ENCODE measurements at places on chromosomes 4 and X.
A peak's percentile ranks its signal among the peaks of the same experiment; 100 is the strongest.

GRCh38 chrX:38847903-38848230, 46.6 kb downstream of the MID1IP1 start:
- no peak for DNase-seq
- H3K27me3 ChIP-seq, result no peaks in the 10 kb centered on the region
- no peak overlapping the region for H3K27ac ChIP-seq
- H3K36me3 ChIP-seq, result no peaks in the 10 kb centered on the region
- no peaks in the 10 kb centered on the region for H3K4me1 ChIP-seq

- peak overlapping the region; percentile 100 for H3K4me3 ChIP-seq
- DNase-seq, result no peak
- H3K36me3 ChIP-seq, result peaks cover 27% of the 10 kb centered on the region
- H3K27me3 ChIP-seq, result no peaks in the 10 kb centered on the region
- H3K4me1 ChIP-seq, result peaks cover 57% of the 10 kb centered on the region
- peak overlapping the region; percentile 98 for H3K27ac ChIP-seq
These were observed 581 bp downstream of the DNAJB14 start for GRCh38 chr4:99945718-99946355.

GRCh38 chr4:78320349-78320935, 231.1 kb upstream of the ANXA3 start:
- DNase-seq, result no peak
- no peaks in the 10 kb centered on the region for H3K4me1 ChIP-seq
- peaks cover 27% of the 10 kb centered on the region for H3K27me3 ChIP-seq
- no peak overlapping the region for H3K27ac ChIP-seq
- no peaks in the 10 kb centered on the region for H3K36me3 ChIP-seq

- H3K4me3 ChIP-seq, result no peak overlapping the region
- H3K27me3 ChIP-seq, result no peaks in the 10 kb centered on the region
- H3K36me3 ChIP-seq, result peaks cover 4% of the 10 kb centered on the region
- H3K4me1 ChIP-seq, result peaks cover 42% of the 10 kb centered on the region
- no peak for DNase-seq
These were observed 356.7 kb upstream of the GATB start for GRCh38 chr4:152117520-152117919.

DNA sequence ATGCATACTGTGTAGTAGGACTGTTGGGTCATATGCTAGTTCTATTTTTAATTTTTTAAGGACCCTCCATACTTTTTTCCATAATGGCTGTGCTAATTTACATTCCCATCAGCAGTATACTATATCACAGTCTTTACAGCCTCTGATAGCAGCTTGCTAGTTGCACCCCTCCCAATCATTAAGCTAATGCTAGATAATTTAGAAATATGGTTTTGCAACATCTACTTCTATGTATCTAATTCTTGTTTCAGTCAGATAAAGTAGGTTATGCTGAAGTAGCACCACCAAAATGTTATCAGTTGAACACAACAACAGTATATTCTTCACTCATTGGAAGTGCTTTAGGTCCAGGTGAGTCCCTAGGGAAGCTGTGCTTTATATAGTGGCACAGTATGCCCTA, 522.7 kb upstream of the HTR2C start:
- H3K4me1 ChIP-seq, result no peaks in the 10 kb centered on the region
- no peak for DNase-seq
- no peak overlapping the region for H3K27ac ChIP-seq
- H3K36me3 ChIP-seq, result no peaks in the 10 kb centered on the region
- no peaks in the 10 kb centered on the region for H3K27me3 ChIP-seq

DNA sequence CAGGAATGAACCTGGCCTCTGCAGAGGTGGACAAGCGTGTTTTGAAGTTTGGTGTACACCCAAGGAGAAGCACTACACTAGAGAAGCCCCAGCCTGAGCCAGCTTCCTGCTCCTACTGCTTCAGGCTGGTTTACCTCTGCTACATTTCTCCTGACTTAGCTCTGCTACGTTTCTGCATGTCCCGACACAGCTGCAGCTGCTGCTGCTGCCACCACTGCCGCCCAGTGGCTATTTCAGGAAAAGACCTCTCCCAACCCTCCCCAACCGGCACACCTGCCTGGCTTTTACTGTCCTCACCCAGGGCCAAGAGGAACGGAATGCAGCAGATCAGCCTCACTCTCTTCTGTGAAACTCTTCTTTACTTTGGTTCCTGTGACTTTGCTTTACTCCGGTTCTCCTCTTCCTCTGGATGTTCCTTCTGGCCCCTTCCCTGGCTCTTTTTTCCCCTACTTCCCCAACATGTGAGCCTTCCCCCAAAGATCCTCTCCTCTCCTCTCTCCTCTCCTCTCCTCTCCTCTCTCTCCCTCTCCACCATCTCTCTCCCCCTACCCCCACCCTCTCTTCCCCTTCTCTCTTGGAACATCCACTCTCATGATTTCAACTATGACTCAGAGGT, 3.1 kb upstream of the P2RY4 start:
- no peak overlapping the region for H3K27ac ChIP-seq
- peaks cover 2% of the 10 kb centered on the region for H3K4me1 ChIP-seq
- H3K4me3 ChIP-seq, result no peak overlapping the region
- no peaks in the 10 kb centered on the region for H3K36me3 ChIP-seq

GRCh38 chr4:152132776-152133175, 372.0 kb upstream of the GATB start:
- no peaks in the 10 kb centered on the region for H3K27me3 ChIP-seq
- no peak for DNase-seq
- H3K27ac ChIP-seq, result no peak overlapping the region
- no peak overlapping the region for H3K4me3 ChIP-seq
- H3K36me3 ChIP-seq, result no peaks in the 10 kb centered on the region

DNA sequence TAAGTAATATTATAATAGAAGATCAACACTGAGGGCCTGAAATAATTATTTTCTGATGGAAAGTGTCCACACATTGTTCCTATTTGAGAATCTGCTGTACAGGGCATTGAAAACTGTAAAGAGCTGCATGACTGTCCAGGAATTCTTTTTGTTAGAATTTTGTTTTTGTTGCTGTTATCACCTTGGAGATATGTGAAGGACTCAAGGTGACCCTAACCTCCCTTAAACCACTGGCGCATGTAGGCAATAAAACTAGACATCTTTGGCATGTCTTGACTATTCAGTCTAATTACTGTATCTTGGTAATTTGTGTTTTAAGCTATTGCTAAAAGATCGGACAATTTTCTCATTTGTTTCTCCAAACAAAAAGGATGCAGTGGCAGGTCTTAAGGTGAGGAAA, 55.5 kb upstream of the SMIM10 start:
- no peak overlapping the region for H3K4me3 ChIP-seq
- H3K4me1 ChIP-seq, result no peaks in the 10 kb centered on the region
- H3K36me3 ChIP-seq, result no peaks in the 10 kb centered on the region
- no peak for DNase-seq
- no peak overlapping the region for H3K27ac ChIP-seq
- no peaks in the 10 kb centered on the region for H3K27me3 ChIP-seq

DNA sequence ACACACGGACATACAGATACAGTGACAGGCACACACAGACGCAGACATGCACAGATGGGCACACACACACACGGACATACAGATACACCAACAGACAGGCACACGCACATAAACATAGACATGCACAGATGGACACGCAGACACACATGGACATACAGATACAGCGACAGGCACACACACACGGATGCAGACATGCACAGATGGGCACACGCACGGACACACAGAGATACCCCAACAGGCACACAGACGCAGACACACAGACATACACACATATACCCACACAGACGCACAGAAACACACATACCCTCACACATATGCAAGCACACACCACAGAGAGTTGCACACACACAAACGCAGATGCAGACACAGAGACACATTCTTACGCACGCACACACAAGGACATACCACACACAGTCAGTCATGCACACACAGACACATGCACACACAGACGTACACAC, 24.4 kb upstream of the SLC25A6 start:
- no peak overlapping the region for H3K27ac ChIP-seq
- H3K4me1 ChIP-seq, result peaks cover 19% of the 10 kb centered on the region
- no peak overlapping the region for H3K4me3 ChIP-seq
- H3K36me3 ChIP-seq, result peaks cover 23% of the 10 kb centered on the region
- DNase-seq, result no peak
- no peaks in the 10 kb centered on the region for H3K27me3 ChIP-seq

DNA sequence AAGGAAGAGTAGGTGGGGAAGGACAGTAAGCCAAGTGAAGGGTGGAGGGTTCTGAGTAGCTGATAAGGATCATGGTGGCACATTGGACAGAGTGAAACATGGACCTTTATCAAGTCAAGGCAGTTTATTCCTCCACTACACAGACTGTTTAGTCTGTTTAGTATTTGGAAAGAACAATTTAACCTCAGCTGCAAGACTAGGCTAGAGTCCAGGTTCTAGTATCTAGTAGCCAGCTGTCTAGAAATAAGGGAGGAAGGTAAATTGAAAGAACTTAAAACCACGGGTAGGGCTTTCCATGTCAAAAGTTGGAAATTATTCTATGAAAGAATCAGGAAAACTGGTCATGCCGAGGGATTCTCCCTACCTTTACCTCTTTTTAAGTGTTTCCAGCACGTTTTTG, 140.1 kb upstream of the MED14 start:
- no peak for DNase-seq
- H3K36me3 ChIP-seq, result no peaks in the 10 kb centered on the region
- H3K4me1 ChIP-seq, result peaks cover 5% of the 10 kb centered on the region
- peaks cover 9% of the 10 kb centered on the region for H3K27me3 ChIP-seq
- H3K27ac ChIP-seq, result no peak overlapping the region
- H3K4me3 ChIP-seq, result no peak overlapping the region

DNA sequence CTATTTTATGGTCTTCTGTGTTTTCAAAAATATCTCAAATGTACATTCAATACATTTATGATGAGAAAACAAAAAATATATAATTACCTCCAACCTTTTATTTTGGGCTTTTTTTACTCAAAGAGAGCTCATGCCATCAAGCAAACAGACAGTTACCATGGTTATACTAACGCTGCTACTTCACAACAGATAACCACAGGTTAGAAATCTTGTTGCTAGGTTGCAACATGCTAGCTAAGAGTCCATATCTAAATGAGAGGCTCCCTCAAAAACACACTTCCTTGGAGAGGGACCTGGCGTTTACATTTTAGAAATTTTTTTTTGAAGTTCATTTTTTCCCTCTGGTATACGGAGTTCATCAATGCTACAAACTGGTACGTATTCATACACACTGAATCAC, 44.3 kb downstream of the TBC1D9 start:
- no peak overlapping the region for H3K27ac ChIP-seq
- no peaks in the 10 kb centered on the region for H3K4me1 ChIP-seq
- DNase-seq, result no peak
- H3K27me3 ChIP-seq, result peaks cover 8% of the 10 kb centered on the region
- H3K4me3 ChIP-seq, result no peak overlapping the region
- H3K36me3 ChIP-seq, result no peaks in the 10 kb centered on the region
